ENCODE measurements at places on chromosomes 5 and 9.

- DNase-seq, result no peak
Measured at GRCh38 chr9:83405759-83406158, 132.4 kb downstream of the FRMD3 start.

DNA sequence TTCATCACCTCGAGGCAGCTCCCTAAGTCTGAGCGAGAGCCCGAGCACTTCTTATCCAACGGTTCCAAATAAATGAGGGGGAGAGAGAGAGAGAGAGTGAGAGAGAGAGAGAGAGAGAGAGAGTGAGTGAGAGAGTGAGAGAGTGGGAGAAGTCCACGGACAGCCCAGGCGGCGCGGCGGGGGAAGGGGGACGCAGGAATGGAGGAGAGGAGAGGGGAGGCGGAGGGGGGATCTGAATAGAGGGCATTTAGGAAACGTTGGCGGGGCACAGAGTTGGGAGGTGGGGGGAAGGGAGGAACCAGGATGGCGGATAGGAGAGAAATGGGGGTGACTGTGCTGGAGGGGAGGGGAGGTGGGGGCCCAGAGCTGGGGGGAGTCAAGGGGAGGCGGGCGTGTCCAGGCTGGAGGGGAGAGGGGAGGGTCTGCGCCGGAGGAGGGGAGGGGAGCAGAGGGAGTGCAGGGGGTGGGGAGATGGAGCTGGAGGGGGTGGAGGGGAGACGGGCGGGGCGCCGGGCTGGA is 398 bp upstream of the BASP1 start:
- DNase-seq, result no peak

DNA sequence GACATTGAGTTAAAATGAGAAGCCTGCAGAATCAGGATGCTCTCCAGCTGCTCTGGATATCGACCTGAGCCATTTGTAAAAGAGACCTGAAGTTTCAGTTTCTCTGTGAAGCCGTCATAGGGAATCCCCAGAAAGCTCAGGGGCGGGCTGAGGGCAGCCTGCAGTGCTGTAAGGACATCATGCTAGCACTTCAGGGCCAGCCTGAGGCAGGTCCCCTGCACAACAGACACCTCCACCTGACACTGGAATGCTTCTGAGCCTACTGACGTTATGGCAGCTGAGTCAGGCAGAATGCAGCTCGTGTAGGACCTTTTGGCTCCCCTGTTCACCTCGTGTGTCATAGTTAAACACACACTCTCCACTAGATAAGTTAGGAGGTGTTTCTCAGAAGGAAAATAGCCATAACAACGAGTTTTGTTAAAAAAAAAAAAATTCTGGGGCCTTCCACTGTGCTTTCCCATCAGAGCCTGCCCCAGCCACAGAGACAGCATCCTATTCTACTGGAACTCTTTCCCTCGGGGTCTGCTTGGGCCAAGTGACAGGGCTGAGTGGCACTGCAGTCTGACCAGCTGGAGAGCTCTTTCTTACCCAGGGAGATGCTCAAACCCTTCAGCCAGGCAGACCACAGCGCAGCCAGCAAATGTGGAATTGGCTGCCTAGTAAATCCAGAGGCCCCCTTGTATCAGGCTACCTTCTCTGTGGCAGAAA is 354.9 kb downstream of the DIRAS2 start:
- peak; percentile 54 for DNase-seq

DNA sequence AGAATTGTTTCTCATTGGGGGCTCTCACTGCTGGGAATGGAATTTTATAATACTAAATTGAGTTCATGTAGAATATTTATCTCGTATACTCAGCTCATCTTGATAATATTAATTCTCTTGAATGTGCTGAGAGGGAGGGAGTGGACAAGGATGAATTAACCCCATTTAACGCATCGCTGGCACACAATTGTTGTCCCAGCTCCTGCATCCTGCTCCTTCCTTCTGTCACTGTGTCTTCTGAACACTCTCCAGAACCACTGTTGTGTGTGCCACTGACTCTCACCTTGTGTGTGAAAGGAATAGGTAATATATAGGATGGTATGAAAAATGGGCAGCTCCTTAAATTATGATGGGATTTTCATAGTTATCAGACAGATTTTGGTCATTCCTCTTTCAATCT is 267.3 kb downstream of the MTRR start:
- no peak for DNase-seq

- DNase-seq, result no peak
Measured at GRCh38 chr5:129748913-129749880, 1.3 kb downstream of the MINAR2 start.

GRCh38 chr5:107824821-107825220 is 154.1 kb upstream of the EFNA5 start:
- DNase-seq, result no peak

DNA sequence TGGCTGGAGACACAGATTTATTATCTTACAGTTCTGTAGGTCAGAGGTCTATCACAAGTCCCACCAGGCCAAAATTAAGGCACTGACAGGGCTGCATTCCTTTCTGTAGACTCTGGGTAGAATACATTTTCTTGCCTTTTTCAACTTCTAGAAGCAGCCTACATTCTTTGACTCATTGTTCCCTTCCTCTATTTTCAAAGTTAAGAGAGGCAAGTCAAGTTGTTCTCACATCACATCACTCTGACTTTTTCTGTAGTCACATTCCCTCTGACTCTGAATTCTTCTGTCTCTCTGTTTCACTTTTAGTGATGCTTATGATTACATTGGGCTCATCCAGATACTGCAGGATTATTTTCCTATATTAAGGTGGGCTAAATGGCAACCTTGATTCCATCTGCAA is 119.0 kb downstream of the MELK start:
- DNase-seq, result no peak

- DNase-seq, result peak; percentile 5
Measured at GRCh38 chr9:114311571-114312512, 11.1 kb upstream of the ORM1 start.

- no peak for DNase-seq
Measured at GRCh38 chr5:5619546-5619945, 197.1 kb downstream of the ICE1 start.

GRCh38 chr5:113719549-113719948 is 206.1 kb downstream of the YTHDC2 start:
- no peak for DNase-seq

GRCh38 chr9:113594484-113595299 is 131.2 kb downstream of the RGS3 start:
- DNase-seq, result no peak

DNA sequence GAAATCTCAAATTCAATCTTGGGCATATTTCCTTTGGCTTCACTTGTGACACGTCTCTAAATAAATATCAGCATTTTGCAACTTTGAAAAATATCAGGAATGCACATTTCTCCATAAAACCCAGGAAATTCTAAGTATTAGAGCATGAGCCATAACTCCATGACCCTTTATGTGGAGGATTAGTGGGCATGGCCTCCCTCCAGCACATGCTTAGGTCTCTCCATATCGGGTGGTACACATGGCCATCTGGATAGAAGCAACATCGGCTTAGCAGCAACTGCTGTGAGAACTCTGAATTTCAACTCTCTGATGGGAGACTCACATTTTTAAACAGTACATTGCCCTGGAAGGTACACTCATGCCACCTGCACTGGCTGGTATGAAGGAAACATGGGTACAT is 73.7 kb upstream of the EGFLAM start:
- no peak for DNase-seq

DNA sequence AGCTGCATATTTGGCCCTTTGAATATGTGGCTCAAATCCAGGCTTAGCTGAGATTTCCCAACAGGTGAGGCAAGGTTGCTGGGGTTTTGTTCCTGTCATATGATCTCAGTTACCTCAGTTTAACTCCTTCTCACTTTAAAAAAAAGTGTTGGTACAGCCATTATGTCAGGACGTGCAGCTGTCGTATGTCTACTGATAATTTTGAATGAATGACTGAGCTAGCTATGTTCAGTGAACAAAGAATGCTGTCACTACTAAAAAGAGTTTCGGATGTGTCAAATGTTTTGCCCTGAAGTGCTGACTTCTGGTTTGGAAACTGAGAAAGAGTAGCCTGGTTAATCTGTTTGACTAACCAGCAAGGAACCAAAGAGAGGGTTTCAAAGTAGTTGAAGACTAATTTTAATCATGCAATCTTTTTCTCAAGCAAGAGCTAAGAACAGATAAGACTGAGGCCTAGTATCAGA is 106.3 kb upstream of the NR3C1 start:
- DNase-seq, result no peak

GRCh38 chr5:19855931-19856330 is 132.1 kb downstream of the CDH18 start:
- DNase-seq, result no peak

DNA sequence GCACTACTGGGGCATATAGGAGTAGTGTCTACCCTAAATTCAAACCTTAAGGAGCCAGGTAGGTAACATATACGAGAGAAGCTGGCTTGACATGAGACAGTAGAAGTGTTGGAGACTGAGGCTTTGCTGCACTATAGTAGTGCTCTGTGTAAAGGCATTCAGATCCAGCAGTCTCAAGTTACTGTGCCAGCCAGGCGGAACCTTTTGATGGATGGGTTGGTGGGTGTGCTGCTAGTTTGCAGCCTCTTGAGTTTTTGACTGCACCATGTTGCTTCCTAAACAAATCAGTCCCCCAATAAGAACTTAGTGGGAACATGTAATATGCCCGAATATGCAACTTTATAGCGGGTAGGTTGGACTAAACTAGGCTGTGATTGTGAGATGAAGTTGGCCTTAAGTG is 1.5 kb downstream of the CLTA start:
- DNase-seq, result no peak

DNA sequence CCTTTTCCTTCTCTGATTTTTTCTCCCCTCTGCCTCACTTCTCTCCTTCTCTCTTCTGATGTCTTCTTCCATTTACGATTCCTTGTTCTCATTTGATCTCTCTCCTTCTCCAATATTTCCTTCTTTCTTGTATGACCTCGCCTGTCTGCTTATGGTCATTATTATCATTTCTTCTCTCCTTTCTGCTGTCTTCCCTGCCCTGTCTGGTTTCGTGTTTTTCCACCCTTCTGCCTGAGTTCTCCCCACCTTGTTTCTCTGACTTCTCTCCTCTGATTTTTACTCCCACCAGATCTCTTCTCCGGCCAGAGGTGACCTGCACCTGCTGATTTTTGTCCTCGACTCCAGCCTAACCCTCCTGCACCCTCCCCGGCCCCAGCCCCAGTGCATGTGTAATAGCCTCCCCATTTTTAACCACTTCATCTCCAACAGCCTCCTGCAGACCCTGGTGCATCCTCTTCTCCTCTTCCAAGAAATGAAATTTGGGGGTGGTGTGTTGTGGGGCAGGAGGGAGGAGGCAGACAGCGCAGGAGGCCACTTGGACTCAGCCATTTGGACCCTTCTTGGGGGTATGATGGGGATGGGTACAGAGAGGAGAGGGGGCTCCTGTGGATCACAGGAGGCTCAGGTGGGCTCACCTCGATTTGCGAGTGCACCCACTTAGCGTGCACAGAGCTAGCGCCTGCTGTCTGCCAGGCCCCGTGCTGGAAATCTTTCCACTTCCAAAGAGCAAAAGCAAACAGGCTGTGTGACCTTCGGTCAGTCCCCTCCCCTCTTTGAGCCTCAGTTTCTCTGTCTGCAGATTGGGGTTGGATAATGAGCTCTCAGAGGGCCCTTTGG is 32.5 kb downstream of the GSN start:
- no peak for DNase-seq

DNA sequence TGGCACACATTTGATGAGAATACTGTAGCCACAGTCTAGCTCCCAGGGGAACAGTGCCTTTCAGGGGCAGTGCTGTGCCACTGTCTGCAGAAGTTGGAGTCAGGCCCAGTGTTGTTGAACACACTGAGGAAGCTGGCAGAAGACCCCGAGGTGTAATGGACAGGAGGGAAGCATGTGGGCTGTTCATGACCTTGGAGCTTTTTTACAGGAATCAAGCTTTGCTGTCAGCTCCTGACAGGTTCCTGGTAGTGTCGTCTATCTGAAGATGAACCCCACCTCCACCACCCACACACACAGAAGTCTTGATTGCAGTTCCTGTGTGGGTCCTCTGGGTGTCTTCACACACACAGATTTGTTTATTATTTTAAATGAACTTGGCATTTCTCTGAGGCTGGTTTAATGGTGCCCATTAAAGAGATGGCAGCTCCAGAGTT is 40.3 kb upstream of the TNFAIP8 start:
- peak; percentile 78 for DNase-seq

- DNase-seq, result no peak
Measured at GRCh38 chr5:107104040-107104995, 566.4 kb downstream of the EFNA5 start.

- no peak for DNase-seq
Measured at GRCh38 chr5:180792287-180792964, 10.2 kb downstream of the MGAT1 start.

DNA sequence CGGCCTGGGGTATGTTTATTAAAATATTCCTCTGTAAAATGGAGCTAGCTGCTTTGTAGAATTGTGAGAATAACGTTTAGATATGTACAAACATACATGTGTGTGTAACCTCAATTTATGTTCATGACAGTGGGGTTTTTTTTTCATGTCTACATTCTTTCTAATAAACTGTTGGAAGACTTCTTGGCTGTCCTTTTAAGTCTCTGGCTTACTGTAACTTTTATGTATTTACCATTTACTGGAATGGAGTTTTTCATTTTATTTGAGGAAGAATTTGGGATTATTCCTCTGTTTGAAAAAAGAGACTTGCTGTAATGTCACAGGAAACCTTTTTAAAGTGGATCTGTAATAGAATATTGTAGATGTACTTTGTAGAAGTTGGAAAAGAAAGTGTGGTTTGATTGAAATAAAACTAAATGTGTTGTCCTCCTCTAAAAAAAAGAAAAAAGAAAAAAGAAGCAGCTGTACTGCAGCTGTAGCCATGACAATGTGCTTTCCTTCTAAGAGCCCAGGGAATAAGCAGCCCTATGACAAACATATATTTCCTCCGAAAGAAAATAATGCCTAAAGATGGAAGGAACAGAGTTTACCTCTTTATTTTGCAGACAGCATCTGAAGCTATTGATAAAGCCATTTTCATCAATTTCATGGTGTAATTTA is 71.2 kb upstream of the FREM1 start:
- no peak for DNase-seq

DNA sequence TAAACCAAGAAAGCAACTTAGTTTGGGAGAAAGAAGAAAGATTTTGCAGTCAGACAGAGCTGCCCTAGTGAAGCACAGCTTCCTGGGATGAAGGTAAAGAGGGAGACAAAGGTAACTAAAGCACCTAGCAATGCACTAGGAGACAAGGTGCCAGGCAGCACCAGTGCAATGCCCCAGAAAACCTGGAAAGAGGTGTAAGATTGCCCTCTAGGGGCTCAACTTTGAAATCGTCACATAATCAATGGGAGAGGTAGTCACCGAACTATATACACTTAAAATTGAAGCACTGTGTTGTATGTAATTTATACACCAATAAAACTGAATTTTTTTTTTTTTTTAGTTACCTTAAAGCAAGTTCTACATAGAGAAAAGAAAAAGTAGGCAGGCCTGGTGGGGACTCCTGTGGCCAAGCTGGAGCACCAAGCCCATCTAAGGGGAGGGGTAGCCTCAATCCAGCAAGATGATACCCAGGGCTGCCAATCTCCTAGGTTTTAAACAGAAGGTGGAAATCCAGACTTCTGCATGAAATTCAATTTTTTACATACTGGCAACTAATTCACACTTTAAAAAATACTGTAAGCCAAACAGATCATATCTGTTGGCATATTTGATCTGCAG is 48.2 kb downstream of the CDK5RAP2 start:
- DNase-seq, result no peak
